ENCODE measurements at places on chromosomes 2 and 18.

GRCh38 chr2:169925968-169926367 is 98.7 kb downstream of the UBR3 start:
- DNase-seq = no peak

DNA sequence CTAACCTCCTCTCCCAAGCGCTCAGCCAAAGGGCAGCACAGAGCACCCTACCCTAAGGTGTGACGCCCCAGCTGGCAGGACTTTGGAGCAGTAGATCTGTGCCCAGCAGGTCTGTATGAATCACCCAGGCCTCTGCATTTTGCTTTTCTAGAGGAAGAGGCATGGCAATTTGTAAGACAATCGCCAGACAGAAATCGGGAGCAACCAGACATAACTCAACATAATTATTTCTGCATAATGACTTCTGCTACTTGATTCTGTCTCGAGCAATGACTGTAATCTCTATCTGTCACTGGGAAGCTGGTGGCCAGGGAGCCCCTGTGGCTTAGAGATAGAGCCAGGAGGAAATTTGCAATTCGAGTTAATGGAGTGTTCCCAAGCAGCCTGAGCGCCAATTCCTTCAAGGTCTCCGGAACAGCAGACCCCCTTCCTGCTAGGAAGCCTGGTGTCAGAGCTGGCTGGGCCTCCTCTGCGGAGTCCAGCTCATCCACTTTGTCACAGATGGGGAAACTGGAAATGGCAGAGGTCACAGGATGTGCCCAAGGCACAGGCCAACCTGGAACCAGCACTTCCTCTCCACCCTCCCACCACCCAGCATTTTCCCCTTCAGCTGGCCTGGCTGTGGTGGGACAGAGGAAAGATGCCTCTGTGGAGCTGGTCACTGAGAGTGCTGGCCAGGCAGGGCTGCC is 55.0 kb downstream of the ODC1 start:
- no peak for DNase-seq

GRCh38 chr18:46155641-46156051 is 51.5 kb downstream of the HAUS1 start:
- DNase-seq = no peak

DNA sequence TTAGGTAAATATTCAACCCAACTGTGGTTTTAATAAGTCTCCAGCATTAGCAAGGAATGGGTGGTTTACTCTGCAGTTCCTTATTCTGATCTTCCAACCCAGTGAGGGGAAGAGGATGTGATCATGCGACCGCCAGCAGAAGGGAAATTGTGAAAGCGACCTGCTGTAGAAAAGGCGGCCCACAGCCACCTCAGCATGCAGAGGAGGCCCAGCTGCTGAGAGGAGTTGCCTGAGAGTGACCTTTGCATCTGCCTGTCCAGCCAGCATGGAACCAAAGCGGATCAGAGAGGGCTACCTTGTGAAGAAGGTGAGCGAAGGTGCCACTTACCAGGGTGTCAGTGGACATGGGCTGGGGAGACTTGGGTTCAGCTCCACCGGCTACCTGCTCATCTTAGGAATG is at the start of gene PLEK:
Gene PLEK, plus strand, starts transcription at position 196 of the 400 bp plus-strand sequence. Its CDS starts 70 bp downstream, at position 266.
- no peak for DNase-seq

DNA sequence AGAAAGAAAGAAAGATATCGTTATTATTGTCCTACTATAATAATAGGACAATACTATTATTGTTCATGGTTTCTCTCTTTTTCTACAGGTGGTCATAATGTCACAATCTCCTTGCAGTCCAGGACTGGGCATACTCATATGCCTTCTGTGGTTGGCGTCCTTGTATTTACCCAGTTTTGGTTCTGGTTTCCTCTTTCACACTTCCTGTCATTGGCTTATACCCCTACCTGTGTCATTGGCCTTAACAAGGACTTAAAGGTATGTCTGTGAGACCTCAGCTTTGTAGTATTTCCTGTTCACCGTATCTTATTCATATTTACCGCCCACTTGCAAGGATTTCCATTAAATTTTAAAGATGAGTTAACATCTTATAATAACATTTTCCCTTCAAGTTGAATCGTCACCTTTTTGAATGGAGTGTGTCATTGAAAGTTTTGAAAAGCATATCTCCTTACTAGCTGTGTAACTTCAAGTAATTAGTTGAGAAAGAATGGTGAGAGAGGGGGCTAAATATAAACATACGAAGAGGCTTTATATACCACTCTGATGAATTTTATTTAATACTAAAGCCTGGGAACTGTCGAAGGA is 36.5 kb upstream of the HTR2B start:
- DNase-seq = no peak

GRCh38 chr18:58218117-58218516 is 174.1 kb downstream of the NEDD4L start:
- DNase-seq = no peak

Measured in activated CD8-positive, alpha-beta memory T cell treated with anti-CD3 and anti-CD28 coated beads for 1 hour (primary cell).